ENCODE measurements at places on chromosomes 13 and 19.

- DNase-seq: no peak
Observed at GRCh38 chr13:59527500-59527899, 636.2 kb downstream of the DIAPH3 start.

GRCh38 chr13:89375839-89376238 lies 1704.7 kb downstream of the SLITRK5 start:
- no peak for DNase-seq

GRCh38 chr13:51937320-51938290 lies 73.6 kb downstream of the ATP7B start:
- DNase-seq: no peak

GRCh38 chr13:113152984-113153809 lies 5.3 kb upstream of the PROZ start:
- no peak for DNase-seq

DNA sequence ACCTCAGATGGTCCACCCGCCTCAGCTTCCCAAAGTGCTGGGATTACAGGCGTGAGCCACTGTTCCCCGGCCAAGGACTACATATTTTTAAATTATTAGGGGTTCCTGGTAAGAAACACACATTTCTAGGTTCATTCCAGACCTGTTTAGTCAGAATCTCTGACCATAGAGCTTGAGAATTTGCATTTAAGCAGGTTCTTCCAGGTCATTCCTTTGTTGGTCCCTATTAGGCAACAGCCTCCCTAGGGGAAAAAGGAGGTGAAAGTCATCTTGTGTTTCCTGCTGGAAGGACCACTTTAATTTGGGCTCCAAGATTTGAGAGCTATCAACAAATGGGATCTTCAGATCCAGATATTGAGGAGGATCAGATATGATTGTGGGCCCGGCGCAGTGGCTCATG lies 16.3 kb downstream of the S1PR2 start:
- DNase-seq: no peak

DNA sequence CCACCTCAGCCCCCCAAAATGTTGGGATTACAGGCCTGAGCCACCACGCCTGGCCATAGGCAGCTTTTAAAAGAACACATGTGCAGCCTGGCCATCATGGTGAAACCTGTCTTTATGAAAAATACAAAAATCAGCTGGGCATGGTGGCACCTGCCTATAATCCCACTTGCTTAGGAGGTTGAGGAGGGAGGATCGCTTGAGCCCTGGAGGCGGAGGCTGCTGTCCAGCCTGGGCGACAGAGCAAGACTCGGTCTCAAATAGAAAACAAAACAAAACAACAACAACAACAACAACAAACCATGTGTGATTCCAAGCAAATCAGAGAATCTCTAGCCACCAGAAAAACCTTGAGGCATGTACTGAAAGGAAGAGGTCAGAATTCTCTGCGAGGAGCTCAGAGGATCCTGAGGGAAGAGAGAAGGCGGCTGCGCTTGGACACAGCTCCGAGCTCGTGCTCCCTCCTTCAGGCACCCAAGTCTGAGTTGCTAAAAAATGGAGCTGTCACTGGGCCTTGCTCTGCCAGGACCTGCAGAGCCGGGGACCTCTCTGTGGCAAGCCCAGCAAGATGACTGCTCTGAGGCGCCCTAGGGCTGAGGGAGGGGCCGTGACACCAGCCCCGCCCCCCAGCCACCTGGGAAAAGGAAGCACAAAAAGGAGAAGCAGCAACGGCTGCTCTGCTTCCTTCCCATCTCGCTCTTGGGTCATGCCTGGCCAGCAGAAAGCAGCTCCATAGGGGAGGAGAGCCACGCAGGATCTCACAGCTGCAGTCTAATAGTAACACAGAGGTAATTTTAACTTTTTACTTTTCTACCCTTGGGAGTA lies at the start of gene ARL11:
TSS of gene ARL11 (plus strand) at position 677 of the 822 bp plus-strand sequence. CDS start 1,941 bp downstream, outside the sequence.
- DNase-seq: no peak

GRCh38 chr13:85995788-85996418 lies 196.7 kb upstream of the SLITRK6 start:
- no peak for DNase-seq

- DNase-seq: peak; percentile 61
Observed at GRCh38 chr19:49677231-49677900, at the start of gene PRMT1. TSS of gene PRMT1 (plus strand) at chr19:49677271. CDS start at chr19:49677281, 10 bp downstream.

GRCh38 chr13:75372517-75372916 lies 109.5 kb downstream of the TBC1D4 start:
- no peak for DNase-seq

GRCh38 chr13:74576420-74576819 lies 442.2 kb upstream of the KLF12 start:
- DNase-seq: no peak

- no peak for DNase-seq
Observed at GRCh38 chr13:40781717-40782116, 7.7 kb upstream of the SLC25A15 start.

DNA sequence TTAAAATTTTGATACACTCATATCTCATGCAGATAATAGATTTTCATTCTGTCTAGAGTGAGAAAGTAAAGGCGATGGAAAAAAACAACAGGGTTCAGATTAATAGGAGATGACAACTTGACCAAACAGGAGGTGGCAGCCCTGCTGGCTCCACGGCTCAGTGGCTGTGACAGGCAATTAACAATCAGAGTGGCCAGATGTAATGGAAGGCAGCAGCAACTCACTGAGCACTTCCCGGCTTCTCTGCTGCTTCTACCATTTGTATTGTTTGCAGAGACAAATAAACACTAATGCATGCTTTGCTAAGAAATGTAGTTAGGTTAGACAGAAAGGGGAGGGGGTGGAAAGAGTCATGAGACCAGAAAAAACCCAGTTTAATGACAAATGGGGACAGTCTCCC lies 473.0 kb upstream of the SLC10A2 start:
- no peak for DNase-seq

DNA sequence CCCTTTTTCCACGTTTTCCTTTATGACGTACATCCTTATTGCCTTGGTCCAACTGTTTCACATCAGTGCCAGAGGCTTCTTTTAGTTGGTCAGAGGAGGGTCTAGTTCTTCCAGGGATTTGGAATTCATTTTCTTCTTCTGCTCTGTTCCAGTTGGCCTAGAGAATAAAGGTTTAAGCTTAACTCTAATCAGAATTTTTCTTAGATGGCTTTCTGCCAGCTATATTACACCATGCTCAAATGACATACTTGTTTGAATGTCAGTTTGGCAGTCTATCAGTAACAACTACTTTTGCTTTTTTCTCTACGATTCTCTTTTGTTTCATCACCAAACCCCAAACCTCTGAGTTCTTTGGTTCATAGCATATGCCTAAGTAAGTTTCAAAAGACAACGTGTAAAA lies 16.8 kb downstream of the SPART start:
- DNase-seq: no peak

Measured in activated naive CD4-positive, alpha-beta T cell (primary cell).